ENCODE measurements at places on chromosomes 4 and X.

GRCh38 chr4:7199129-7199725 lies 6.9 kb downstream of the SORCS2 start:
- DNase-seq: no peak

GRCh38 chr4:58127680-58128079 lies 1017.5 kb upstream of the IGFBP7 start:
- DNase-seq: no peak

- no peak for DNase-seq
Observed at GRCh38 chr4:156949373-156949814, 22.2 kb downstream of the PDGFC start.

DNA sequence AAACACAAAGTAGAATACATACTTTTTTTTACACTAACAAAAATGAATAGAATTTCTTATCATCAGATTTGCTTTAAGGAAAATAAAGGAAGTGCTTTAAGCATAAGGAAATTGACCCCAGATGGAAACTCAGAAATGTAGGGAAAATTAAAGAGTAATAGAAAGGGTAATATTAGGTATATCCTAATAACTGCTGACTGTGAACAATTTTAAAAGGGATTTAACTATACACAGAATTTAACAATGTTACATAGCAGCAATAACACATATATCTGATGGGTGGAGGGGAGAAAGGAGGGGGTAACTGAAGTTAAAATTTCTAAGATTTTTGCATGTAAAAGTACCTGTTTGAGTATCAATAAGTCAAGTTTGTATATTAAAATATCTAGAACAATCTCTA lies 8.6 kb downstream of the CDKL2 start:
- DNase-seq: no peak

DNA sequence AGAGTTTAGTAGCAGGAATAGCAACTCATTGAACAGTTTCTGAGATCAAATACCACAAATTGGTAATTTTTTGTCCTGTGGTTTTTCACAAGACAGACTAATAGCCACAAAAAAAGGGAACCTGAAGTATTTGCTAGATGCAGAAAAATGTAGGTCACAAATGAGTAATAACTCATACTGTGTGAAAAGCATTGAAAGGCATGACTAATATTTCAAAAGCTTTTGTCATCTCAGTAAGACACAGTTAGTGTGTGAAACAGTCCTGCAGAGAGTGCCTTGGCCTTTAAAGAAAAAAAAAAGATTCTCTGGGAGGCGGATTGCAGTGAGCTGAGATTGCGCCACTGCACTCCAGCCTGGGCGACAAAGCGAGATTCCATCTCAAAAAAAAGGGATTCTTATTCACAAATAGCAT lies 31.4 kb upstream of the SLC25A31 start:
- DNase-seq: no peak
